Stimulated activated CD4-positive, alpha-beta T cell treated with anti-CD3 and anti-CD28 coated beads, Interleukin-2, amount 100 ng/mL, for 24 hours (primary cell): ENCODE measurements at places on chromosomes 1 and 21.

DNA sequence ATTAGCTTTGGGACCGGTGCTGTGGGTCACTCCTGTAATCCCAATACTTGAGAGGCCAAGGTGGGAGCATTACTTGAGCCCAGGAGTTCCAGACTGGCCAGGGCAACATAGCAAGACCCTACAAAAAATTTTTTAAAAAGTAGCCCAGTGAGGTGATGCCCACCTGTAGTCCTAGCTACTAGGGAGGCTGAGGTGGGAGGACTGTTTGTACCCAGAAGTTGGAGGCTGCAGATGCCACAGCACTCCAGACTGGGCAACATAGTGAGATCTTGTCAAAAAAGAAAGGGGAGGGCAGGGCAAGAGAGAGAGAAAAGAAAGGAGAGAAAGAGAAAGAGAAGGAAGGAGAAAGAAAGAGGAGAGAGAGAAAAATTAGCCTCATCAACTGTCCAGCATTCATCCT, 6.3 kb downstream of the ITSN1 start:
- no peak for DNase-seq

DNA sequence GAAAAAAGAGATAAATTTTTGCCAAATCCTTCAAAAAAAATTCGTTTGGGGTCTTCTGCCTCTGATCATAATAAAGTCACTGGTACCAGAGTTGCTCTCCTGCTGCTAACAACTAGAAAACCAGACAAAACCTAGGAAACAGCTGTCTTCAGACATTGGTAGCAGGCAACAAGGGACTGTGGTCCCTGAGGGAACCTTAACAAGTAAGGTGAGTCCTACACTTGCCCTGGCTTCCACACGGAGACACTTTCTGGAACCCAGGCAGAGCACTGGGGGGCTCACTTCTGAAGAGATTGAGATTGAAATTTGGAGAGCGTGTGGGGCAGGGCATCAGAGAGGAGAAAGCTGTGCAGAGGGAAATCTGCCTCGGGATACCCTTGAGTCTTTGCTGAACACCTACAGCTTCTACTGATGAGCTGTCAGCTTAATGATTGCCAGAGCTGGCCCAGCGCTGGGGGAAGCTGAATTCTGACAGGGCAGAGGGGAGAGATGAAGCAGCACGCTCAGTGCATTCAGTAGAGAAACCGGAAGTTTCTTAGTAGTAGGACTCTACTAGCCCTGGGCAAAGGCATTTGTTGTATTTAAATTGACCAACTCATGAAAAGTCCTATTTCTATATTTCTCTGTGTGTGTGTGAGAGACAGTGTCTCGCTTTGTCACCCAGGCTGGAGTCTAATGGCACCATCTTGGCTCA, 18.5 kb upstream of the FAM89A start:
- DNase-seq = no peak

- DNase-seq = no peak
Measured at GRCh38 chr1:229058729-229059128, 212.2 kb upstream of the RAB4A start.

GRCh38 chr1:108502624-108503023, 52.5 kb downstream of the NBPF6 start:
- DNase-seq = no peak

- no peak for DNase-seq
Measured at GRCh38 chr1:57329001-57329527, 94.8 kb downstream of the DAB1 start.

DNA sequence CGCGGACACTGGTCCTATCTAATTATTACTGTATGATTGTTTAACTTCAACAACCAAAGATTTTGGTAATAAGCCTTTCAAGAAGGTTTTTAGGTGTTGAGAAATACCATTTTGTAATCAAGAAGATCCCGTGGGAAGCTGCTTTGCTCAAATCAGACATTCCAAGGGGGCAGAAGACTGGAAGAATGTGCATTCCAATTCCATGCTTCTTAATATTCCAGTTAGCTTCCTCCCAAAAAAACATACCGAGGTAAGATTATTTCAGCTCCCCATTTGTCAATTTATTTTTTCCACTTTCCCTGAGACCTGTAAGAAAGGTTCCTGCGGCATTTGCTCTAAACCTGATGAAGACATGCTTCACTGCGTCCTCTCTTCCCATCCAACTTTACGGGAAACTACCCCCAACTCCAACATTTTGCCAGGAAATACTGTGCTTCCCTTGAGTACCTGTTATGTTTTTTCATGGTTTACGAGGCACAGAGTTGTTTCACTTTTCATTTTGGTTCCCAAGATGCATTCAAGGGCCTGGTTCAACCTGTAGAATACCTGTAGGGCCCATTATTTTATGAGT, 4.1 kb downstream of the CNN3 start:
- DNase-seq = no peak

DNA sequence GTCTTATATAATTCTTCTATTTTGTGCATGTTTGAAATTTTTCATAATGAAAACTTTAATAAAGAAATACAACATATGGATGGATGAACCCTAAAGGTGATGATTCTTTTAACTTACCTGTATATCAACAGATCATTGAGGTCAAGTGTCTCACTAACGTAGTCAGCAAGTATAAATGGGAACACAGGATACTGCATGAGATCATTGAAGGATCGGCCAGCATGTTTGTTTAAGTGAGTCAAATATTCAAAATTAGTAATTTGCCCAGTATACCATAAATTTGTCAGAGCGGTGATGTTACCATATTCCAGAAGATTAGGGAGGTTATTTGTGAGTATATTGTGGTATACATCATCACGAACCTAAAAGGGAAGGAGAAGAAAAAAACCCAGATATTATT, 71.0 kb upstream of the GNG4 start:
- DNase-seq = no peak

- no peak for DNase-seq
Measured at GRCh38 chr1:11730429-11730891, 5.5 kb upstream of the AGTRAP start.

DNA sequence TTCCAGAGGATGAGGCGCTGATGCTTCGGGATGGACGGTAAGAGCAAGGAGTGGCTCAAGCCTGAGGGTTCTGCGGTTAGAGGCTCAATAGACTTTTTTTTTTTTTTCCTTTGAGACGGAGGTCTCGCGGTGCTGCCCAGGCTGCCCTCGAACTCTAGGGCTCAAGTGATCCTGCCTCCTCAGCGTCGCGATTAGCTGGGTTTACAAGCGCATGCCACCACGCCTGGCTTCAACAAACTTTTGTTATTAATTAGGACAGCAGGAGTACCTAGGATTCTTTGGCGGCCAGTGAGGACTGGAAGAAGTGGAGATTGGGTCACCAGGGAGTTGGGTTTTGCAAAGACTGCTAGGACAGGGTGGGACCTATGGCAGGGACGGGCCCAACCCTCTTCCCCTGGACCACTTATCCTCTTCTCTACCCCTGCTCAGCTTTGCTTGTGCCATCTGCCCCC, 587 bp downstream of the SCNM1 start:
- DNase-seq = no peak

- no peak for DNase-seq
Measured at GRCh38 chr1:14878951-14879350, 274.6 kb upstream of the TMEM51 start.

- no peak for DNase-seq
Measured at GRCh38 chr1:153192697-153193096, 10.5 kb upstream of the LELP1 start.

DNA sequence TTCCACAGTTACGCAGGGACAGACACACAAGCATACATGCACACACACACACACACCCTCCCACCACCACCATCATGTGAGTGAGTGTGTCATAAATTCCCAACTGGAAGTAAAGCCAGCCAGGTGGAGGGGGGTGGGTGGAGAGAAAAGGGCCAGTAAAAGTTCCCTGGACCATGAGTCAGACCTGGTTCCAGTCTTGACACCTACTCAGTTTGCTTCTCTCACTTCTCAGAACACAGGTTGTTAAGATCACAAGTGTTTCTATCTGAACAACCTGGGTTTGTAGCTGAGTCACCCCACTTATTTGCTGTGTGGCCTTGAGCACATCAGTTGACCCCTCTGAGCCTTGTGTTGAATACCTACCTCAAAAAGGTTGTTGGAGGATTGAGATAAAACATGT, 9.6 kb downstream of the EPHA10 start:
- DNase-seq = peak; percentile 44

- DNase-seq = no peak
Measured at GRCh38 chr1:221845650-221846371, 103.9 kb upstream of the DUSP10 start.

DNA sequence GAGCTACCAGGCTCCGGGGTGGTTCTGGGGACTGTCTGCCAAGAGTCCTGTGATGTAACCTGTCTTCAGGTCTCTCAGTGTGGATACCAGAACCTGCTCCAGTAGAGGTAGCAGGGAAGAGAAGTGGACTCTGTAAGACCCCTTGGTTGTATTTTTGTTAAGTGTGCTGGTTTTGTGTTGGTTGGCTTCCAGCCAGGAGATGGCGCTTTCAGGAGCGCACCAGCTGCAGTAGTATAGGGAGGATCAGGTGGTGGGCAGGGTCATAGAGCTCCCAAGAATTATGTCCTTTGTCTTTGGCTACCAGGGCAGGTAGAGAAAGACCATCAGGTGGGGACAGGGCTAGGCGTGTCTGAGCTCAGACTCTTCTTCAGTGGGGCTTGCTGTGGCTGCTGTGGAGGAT, 1147.2 kb upstream of the ADGRL4 start:
- no peak for DNase-seq

- DNase-seq = no peak
Measured at GRCh38 chr1:216983823-216984222, 260.6 kb upstream of the ESRRG start.

GRCh38 chr1:85911742-85912141, 203.5 kb upstream of the ZNHIT6 start:
- no peak for DNase-seq

DNA sequence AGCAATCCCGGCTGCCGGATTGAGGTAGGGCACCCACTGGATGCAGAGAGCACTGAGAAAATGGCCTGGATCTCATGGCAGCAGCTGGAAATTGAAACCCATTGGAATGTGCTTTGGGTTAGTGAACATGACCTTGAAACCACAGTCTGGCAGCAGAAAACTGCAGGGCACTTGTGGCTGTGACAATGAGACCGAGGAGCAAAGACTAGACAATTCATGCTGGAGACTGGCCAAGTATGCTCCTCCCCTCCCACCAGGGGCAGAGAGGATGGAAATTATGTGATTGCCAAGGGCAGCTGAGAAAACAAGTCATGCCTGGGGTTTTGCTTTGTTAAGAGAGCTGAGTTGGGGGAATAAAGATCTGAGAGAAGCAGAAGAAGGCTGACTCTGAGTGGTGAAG, 60.7 kb downstream of the ZNF697 start:
- no peak for DNase-seq
